ENCODE measurements at places on chromosomes 12 and 14.

DNA sequence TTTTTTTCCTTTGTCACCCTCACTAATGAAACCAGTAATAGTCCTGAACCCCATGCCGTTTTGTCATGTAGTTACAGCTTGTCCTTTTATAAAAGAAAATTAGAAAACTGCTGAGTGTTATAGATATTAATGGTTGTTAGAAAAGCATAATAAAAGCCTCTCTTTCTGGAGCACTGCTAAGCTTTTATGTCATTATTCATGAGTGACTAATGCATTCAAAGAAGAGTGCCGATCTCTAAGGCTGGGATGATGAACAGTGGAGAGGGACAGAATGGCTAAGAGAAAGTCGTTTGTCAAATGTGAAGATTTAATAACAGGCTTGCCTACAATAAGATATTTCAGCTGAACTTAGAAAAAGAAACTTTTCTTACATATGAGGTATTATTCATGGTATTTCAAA lies 121.6 kb downstream of the MGAT4C start:
- no peak for DNase-seq
- H3K4me3 ChIP-seq, result no peak overlapping the region
- H3K36me3 ChIP-seq, result no peaks in the 10 kb centered on the region
- no peaks in the 10 kb centered on the region for H3K27me3 ChIP-seq
- H3K4me1 ChIP-seq, result no peaks in the 10 kb centered on the region

DNA sequence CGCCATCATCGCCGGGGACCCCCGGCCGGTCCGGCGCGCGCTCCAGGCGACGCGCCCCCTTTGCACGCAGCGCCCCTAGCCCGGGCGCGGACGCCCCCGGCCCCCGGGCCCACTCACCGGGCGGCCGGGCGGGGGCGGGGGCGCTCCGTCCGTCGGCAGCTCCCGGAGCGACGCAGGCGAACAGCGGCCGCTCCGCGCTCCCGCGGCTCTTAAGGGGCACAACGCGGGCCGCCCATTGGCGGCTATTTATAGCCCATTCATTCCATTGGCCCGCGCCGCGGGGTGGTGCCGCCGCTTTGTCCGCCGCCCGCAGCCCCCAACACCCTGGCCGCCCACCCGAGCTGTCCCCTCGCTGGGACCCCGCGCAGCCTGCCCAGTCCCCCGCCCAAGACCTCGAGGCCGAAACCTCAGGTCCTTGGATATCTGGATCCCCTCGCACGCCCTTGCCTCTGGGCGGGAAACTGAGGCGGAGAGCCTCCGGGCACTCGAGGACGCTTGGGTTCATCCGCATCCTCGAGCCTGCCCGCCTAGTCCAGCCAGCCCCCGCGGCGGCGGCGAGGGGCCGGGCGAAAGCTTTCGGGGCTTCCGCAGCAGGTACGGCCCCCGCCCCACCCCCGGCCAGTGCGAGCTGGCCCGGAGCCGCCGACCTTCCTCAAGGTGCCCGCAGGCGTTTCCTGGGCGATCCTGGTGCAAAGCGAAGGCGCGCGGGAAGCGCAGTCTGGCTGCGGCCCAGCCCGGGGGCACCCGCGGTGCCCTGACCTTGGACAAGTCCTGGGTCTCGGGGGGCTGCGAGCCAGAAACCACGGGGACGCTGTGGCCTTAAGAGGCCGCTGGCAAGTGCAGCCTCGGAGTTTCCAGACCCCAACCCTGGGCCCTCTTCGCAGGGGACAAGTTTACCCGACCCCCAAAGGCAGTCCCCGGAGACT lies at the start of gene CKB:
TSS of gene CKB (minus strand) at position 182 of the 926 bp plus-strand sequence. CDS start 337 bp downstream, outside the sequence.
- H3K4me3 ChIP-seq, result peak within 1 kb of the TSS; percentile 52
- no peaks in the 10 kb centered on the region for H3K27me3 ChIP-seq
- peak; percentile 54 for DNase-seq

DNA sequence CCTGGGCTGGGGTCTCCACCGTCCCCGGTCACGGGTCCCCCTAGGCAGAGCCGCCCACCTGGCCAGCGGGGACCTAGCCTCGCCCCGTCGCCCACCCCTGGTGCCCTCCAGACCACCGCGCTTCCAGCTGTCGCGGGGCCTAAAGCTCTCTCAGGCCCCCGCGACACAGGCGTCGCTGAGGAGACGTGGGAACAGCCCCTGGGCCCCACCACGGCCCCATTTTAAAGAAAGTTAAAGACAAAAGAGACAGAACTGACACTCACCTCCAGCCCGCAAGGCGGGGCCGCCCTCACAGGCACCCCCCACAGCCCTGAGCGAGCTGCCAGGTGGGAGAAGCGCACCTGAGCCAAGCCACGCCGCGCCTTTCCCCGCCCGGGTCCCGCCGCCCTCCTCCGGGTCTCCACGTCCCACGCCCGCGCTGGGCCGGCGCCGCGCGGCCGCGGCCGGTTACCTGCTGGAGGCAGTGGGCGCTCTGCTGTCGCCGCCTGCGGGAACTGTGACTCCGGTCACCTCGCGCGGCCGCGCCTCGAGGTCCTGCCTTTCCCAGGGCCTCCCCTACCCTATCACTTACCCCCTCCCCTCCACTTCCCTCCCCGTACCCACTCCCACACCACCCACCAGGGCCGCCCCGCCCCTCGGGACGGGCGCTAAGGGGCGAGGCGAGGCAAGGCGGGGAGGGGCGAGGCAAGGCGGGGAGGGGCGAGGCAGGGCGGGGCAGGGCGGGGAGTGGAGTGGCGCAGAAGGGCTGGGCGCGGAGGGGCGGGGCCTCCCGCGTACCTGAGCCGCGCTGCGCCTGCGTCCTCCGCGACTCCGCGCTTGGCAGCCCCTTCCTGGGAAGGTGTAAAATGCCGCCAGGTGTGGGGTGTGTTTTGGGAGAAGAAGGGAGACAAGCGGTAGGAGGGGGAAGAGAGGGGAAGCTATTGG lies 31.2 kb downstream of the TC2N start:
- peak overlapping the region; percentile 45 for H3K27ac ChIP-seq
- H3K36me3 ChIP-seq, result no peaks in the 10 kb centered on the region
- peak; percentile 91 for DNase-seq
- peaks cover 35% of the 10 kb centered on the region for H3K4me1 ChIP-seq

DNA sequence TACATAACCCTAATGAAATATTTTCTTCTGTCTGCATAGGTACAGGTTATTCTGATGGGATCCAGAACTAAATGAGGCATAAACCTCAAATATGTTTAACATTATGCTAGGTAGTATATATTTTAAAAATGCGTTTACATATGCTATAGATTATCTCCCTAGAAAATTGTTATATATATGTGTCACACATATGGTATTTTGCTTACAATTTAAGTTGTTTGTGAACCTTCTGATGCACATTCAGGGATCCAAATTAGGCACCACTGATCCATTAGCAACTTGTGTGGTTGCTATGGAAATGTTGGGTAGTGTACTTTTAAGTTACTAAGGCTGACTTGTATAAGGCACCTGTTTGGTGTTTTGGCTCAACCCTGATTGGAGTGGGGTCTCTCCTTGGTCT lies 456.7 kb downstream of the AEBP2 start:
- H3K27me3 ChIP-seq, result no peaks in the 10 kb centered on the region
- DNase-seq, result no peak
- no peaks in the 10 kb centered on the region for H3K36me3 ChIP-seq
- no peaks in the 10 kb centered on the region for H3K4me1 ChIP-seq
- H3K4me3 ChIP-seq, result no peak overlapping the region

- DNase-seq, result no peak
- H3K4me3 ChIP-seq, result no peak overlapping the region
- H3K36me3 ChIP-seq, result no peaks in the 10 kb centered on the region
- no peaks in the 10 kb centered on the region for H3K27me3 ChIP-seq
- peaks cover 32% of the 10 kb centered on the region for H3K4me1 ChIP-seq
These were observed 70.0 kb downstream of the CHST11 start for GRCh38 chr12:104526751-104527150.

GRCh38 chr12:44031472-44032185 lies 195.7 kb downstream of the TMEM117 start:
- H3K4me1 ChIP-seq, result no peaks in the 10 kb centered on the region
- H3K36me3 ChIP-seq, result no peaks in the 10 kb centered on the region
- DNase-seq, result no peak
- H3K27me3 ChIP-seq, result no peaks in the 10 kb centered on the region

- peak; percentile 16 for DNase-seq
- H3K27me3 ChIP-seq, result no peaks in the 10 kb centered on the region
- H3K4me3 ChIP-seq, result no peak overlapping the region
- H3K4me1 ChIP-seq, result peaks cover 41% of the 10 kb centered on the region
- H3K27ac ChIP-seq, result no peak overlapping the region
These were observed 2.5 kb upstream of the AMIGO2 start for GRCh38 chr12:47082283-47082682.

DNA sequence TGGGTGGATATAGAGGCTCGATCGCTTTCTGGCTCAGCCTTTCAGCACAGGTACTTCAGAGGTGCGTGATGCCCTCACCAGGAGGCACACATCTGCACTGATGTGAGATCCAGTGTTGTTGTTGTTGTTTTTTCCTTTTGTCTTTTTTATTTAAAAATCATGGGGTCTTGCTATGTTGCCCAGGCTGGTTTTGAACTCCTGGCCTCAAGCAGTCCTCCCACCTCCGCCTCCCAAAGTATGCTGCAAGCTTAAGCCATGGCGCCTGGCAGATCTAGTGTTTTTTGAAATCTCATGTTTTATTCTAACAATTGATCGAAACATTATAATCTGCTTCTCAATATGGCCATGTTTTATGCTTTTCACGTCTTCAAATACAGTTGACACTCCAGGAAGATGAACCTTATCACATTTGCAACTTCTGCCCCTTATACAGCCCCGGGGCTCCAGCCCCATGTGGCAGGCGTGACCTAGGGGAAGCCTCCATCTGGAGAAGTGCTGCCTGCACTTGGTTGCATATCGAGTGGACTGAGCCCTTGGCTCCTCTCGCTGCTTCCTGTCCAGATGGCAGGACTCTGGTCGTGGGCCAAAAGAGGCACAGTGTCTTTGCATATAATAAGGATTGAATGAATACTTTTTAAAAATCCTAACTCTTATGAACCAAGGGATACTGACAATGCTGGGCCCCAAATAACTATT lies 71.7 kb downstream of the TRAF3 start:
- H3K27ac ChIP-seq, result peak overlapping the region; percentile 76
- no peaks in the 10 kb centered on the region for H3K27me3 ChIP-seq
- H3K4me1 ChIP-seq, result peaks cover 12% of the 10 kb centered on the region
- peaks cover 17% of the 10 kb centered on the region for H3K36me3 ChIP-seq

- no peak overlapping the region for H3K4me3 ChIP-seq
- H3K27ac ChIP-seq, result no peak overlapping the region
- H3K36me3 ChIP-seq, result no peaks in the 10 kb centered on the region
These were observed 25.3 kb downstream of the PAH start for GRCh38 chr12:102891756-102892155.

- H3K36me3 ChIP-seq, result no peaks in the 10 kb centered on the region
- peaks cover 12% of the 10 kb centered on the region for H3K27me3 ChIP-seq
These were observed 5.8 kb downstream of the ASCL4 start for GRCh38 chr12:107780298-107780697.

DNA sequence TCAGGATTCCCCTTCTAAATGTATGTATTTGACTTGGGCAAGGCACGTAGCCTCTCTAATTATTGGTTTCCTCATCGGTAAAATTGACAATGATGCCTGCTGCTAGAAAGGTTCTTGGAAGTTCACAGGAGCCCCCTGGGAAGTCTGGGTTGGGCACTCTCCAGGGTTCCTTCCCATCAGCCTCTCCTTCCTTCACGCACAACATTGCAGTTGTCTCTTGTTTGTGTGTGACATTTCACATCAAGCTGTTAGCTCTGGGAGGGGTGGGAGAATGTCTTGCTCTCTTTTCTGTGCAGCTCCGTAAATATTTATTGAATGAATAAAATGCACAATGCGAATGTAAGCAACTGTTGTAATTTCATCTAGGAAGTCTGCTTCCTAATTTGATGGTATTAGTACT lies 153.2 kb upstream of the PRICKLE1 start:
- no peaks in the 10 kb centered on the region for H3K27me3 ChIP-seq
- no peak overlapping the region for H3K27ac ChIP-seq
- no peaks in the 10 kb centered on the region for H3K4me1 ChIP-seq
- H3K36me3 ChIP-seq, result no peaks in the 10 kb centered on the region

GRCh38 chr14:101370593-101371569 lies 190.4 kb upstream of the DIO3 start:
- no peak overlapping the region for H3K4me3 ChIP-seq
- peaks cover 1% of the 10 kb centered on the region for H3K4me1 ChIP-seq
- no peaks in the 10 kb centered on the region for H3K27me3 ChIP-seq
- no peak for DNase-seq

DNA sequence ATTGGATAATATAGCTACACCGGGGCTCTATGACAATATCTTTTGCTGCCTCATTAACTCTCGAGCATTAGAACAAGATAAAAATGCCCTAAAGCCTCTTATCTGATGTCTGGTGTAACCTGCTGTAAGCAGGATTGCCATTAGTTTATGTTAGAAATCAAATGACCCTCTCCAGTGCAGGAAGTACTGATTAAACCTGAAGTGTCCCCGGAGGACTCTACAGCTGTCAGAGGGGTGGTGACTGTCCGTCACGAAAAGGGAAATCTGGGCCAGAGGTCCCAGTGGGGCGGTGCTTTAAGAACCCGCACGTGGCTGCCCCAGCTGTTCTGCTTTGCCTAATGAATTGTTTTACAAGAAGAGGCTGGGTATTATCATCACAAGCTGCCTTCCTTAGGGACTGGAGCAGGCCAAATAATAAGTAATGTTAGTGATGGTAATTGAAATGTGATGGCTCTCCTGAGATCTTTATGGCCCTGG lies 55.7 kb downstream of the LIN52 start:
- peaks cover 7% of the 10 kb centered on the region for H3K4me1 ChIP-seq
- no peaks in the 10 kb centered on the region for H3K36me3 ChIP-seq
- H3K27ac ChIP-seq, result no peak overlapping the region
- DNase-seq, result peak; percentile 25
- no peaks in the 10 kb centered on the region for H3K27me3 ChIP-seq
- no peak overlapping the region for H3K4me3 ChIP-seq

DNA sequence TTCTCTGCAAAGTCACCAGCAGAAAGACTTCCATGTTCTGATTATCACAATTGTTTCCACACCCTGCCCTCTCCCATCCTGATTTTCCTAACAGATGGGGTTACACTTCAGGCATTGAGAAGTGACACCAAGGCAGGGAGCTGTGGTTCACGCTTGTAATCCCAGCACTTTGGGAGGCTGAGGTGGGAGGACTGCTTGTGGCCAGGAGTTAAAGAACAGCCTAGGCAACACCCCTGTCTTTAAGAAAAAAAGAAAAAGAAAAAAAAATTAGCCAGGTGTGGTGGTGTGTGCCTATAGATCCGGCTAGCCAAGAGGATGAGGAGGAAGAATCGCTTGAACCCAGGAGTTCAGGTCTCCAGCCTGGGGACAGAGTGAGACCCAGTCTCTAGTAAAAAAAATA lies 5.2 kb downstream of the PPP1CC start:
- H3K36me3 ChIP-seq, result peaks cover 30% of the 10 kb centered on the region
- H3K27me3 ChIP-seq, result no peaks in the 10 kb centered on the region
- H3K4me3 ChIP-seq, result no peak overlapping the region
- no peak for DNase-seq

Measured in B cell (primary cell).